Glutamatergic neuron (in vitro differentiated cells): ENCODE measurements at places on chromosomes 3 and 15. TPM values are rescaled to one million over a fixed set of nuclear protein-coding genes. Genes with fewer than 3 reads are reported as not detected.
A peak's percentile ranks its signal among the peaks of the same experiment; 100 is the strongest.

DNA sequence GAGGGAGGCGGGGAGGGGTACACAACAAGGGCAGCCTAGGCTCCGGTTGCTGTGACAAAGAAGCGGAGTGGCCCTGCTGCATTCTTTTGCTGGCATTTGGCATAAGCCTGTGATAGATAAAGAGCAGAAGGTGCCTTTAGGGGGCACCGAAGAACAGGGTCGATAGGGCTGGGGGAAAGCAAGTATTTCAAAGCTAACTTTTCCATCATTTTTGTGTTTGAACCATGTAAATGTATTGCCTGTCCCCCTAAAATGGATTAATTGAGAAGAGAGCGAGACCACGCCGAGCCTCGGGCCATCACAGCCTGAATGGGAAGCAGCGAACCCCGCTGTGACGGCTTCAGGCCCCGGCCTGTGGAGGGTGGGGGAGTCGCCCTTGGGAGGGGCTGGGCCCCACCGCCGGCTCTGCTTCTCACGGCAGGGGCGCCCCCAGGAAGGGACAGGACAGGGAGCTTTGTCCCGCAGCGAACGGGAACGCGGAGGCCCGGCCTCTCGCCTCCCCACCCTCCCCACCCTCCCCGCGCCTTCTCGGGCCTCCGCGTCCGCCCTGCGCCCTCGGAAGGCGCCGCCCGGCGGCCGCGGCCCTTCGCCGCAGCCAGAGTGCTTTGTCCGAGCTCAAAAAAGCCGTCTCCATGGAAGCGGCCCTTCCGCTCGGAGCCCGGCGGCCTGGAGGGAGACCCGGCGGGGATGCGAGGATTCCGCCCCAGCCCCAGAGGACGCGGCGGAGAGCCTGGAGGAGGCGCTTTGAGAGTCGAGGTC is 32.4 kb upstream of the ALDH1L1 start:
- no peaks in the 10 kb centered on the region for H3K36me3 ChIP-seq
- DNase-seq = peak; percentile 76
- peak overlapping the region; percentile 85 for H3K4me3 ChIP-seq
- peak overlapping the region; percentile 13 for H3K27ac ChIP-seq
- peaks cover 6% of the 10 kb centered on the region for H3K27me3 ChIP-seq

The CIB2 gene
- total RNA-seq = 131 TPM

The FEZF2 gene
- total RNA-seq = 0.49 TPM

The OSBPL10 gene
- 3.8 TPM for total RNA-seq

DNA sequence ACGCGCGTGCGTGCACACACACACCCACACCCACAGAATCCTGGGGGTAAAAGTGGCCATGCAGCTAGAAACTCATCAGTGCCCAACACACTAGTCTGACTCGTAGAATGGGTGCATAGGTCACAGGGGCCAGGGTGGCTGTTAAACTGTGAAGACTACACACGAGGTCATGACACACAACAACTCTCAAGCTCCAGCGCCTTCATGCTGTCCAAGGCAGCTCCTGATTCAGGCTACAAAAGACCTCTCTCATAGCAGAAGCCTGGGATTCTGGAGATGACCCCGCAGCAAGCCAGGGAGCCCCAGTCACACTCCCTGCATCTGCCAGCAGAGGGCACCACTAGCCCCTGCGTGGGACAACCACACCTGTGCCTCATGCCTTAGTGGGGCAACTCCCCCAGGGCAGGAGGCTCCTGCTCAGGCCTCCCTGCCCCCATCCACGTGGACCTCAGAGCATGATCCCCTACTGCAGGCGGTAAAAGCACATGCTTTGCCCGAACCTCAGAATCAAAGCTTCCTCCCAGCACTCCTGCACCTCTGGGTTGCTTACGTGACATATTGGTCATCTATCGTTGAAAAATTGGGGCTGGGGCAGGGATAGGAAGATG is 93.1 kb downstream of the LRIG1 start:
- H3K36me3 ChIP-seq = no peaks in the 10 kb centered on the region
- H3K4me1 ChIP-seq = peaks cover 29% of the 10 kb centered on the region
- H3K27me3 ChIP-seq = peaks cover 5% of the 10 kb centered on the region
- H3K4me3 ChIP-seq = no peak overlapping the region
- no peak overlapping the region for H3K27ac ChIP-seq

The CFAP44 gene
- 1.3 TPM for total RNA-seq
